ENCODE measurements at places on chromosomes 1 and 21. TPM values are rescaled to one million over a fixed set of nuclear protein-coding genes. Genes with fewer than 3 reads are reported as not detected.

Gene SYT14
- total RNA-seq = not detected

Gene HES4
- 39.4 TPM for total RNA-seq

DNA sequence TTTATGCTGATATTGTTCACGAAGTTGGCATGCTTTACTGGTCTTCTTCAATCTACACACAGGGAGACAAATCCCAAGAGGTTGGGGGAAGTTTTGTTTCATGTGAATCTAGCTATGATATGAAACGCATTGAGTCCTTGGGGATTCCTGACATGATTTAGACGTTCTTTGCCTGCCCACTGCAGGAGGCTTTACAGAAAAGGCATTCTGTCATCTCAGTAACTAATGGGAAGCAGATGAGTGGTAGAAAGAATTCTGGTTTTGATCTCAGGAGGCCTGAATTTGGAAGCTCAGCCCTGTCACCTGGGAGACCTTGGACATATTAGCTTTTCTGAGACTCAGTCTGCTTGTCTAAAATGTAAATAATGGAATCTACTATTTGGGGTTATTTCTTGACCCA is 383.0 kb upstream of the NFIA start:
- DNase-seq = no peak

Gene FAM177B
- not detected for total RNA-seq

- no peak for DNase-seq
Measured at GRCh38 chr1:219563568-219563967, 49.3 kb downstream of the ZC3H11B start.

GRCh38 chr1:173507847-173508209 is 30.7 kb downstream of the PRDX6 start:
- DNase-seq = no peak
